ENCODE measurements at places on chromosomes 3 and 15.
A peak's percentile ranks its signal among the peaks of the same experiment; 100 is the strongest.

DNA sequence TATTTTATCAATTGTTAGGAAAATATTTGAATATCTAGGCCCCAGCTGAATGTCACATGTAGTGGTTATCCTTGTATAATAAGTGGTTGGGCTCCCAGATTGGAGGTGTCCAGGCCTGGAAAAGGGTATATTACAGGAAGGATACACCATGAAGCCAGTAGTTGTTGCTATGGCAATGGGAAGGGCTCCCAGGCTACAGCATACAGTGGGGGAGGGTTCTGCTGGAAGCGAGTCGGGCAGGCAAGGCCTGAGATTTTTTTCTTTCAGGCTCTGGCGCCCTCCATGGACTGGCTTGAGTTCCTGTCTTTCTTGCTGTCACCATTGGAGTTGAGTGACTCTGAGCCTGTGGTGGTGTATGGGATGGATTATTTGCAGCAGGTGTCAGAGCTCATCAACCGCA lies 8.9 kb downstream of the ECE2 start:
- peak; percentile 57 for DNase-seq

GRCh38 chr15:39588531-39589192 lies 7.8 kb downstream of the THBS1 start:
- no peak for DNase-seq

DNA sequence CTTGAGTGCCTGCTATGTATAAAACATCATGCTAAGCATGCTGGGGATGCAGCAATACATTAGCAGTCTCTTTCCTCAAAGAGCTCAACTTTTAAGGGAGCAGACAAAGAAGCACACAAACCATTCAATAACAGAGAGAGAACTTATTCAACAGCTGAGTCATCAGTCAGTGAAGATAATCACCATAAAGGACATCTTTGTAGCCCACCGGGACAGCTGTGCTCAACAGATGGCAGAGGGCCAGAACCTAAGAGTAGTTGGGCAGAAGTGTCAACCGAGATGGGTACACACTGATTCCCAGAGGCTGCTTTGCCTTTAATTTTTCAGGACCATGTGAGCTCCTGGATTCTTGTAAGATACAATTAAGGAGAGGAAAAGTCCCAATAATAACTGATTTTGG lies 4.2 kb upstream of the RAB8B start:
- DNase-seq = no peak

DNA sequence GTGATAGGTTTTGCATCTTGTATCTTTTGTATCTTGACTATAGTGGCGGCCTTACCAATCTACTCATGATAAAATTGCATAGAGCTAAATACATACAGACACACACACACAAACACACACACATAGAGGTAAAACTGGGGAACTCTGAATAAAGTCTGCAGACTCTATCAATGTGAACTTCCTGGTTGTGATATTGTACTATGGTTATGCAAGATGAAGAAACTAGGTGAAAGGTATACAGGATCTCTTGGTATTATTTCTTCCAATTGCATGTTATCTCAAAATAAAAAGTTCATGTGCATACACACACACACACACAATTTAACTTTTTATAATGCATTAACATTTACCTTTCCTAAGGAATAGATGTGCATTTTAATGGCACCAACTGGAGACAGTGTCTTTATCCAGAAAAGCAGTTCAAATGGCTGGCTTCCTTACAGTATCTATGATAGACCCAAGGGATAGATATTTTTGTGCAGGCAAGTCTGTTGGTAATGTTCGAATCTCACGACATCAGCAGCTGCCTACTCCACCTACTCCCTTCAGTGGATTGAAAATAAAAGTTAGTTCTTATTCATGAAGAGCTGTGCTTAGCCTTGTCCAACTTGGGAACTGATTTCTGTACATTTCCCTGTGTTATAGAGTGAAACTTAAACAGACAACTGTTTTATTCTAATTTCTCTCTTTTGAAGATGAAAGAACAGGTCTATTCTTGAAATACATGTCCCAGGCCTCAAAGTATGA lies 46.9 kb upstream of the SPRED1 start:
- no peak for DNase-seq

DNA sequence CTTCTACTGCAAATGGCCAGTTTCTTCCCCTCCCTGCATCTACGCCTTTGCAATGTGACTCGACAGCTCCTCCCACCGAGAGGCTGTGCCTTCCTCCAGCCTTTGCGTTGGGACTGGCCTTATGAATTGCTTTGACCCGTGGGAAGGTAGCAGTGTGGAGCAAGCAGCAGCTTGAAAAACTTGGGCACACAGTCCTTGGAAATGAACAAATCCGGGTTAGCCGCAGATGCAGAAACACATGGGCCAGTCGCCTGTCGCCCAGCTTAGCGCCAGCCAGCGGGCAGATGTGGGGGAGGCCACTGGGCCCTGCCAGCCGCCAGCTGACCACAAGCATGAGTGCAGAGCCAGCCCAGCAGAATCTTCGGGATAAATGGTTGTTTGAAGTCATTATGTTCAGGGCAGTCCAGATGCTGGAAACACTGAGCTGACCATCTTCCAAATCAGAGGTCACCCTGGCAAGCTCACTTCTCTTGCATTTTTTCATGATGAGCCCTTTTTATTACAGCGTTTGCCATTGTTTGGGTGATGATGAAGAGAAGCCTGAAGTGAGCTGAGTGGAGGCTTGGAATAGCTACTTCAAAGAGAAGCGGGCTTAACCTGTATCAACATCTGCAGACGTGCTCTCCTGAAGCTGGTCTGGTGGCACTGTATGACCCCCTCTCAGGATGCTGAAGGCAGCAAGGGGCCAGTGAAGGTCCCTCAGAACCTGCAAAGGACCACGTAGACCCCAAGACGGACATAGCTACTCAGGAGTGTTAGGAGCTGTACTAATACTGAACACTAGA lies 9.8 kb downstream of the SELENOS start:
- DNase-seq = no peak

GRCh38 chr3:194301730-194302129 lies 49.4 kb downstream of the CPN2 start:
- no peak for DNase-seq

- peak; percentile 2 for DNase-seq
These were observed 66.4 kb upstream of the AGTR1 start for GRCh38 chr3:148631124-148631903.

GRCh38 chr15:99424978-99425656 lies 140.7 kb upstream of the MEF2A start:
- peak; percentile 9 for DNase-seq

DNA sequence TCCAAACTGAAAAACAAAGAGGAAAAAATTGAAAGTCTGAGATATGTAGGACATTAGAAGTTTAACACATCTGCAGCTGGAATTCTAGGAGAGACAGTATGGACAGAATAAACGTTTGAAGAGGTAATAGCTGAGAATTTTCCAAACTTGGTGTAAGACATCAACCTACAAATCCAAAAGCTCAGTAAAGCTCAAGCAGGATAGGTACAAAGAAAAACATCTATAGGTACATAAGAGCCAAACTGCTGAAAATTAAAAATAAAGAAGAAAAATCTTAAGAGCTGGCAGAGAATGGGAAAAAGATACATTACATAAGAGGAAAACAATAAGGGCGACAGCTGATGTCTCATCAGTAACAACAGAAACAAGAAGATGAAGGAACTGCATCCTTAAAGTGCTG lies 22.8 kb upstream of the C3orf22 start:
- DNase-seq = no peak

DNA sequence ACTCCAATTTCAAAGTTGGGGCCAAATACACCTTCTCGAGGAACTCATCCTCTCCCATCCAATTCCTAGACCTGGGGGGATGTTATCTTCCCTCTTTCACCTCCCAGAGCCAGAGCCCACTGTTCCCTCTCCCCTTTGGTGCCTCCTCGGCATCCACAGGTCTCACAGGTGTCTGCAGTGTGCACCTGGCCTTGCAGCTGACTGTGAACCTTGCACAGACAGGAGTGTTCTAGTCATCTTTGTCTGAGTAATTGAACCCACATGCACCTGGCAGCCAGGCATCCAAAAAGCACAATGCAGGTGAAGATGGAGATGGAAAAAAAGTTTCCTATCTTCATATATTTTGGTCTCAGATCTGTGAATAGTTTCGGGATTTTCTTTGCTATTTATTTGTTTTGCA lies 30.8 kb downstream of the PCOLCE2 start:
- no peak for DNase-seq

DNA sequence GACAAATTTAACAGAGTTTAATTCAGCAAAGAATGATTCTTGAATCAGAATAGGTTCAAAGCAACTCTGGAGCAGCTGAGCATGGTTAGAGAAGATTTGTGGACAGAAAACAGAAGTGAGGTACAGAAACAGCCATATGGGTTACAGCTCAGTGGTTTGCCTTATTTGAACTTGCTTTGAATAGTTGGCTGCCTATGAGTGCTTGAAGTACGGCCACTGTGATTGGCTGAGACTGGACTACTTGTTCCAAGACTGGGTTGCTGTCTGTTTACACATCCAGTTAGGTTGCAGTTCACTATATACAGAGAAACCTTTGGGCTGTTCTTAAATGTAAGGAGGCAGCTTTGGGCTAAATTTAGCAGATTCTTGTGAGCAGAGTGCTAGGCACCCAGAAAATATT lies 79.4 kb upstream of the CADPS start:
- no peak for DNase-seq

DNA sequence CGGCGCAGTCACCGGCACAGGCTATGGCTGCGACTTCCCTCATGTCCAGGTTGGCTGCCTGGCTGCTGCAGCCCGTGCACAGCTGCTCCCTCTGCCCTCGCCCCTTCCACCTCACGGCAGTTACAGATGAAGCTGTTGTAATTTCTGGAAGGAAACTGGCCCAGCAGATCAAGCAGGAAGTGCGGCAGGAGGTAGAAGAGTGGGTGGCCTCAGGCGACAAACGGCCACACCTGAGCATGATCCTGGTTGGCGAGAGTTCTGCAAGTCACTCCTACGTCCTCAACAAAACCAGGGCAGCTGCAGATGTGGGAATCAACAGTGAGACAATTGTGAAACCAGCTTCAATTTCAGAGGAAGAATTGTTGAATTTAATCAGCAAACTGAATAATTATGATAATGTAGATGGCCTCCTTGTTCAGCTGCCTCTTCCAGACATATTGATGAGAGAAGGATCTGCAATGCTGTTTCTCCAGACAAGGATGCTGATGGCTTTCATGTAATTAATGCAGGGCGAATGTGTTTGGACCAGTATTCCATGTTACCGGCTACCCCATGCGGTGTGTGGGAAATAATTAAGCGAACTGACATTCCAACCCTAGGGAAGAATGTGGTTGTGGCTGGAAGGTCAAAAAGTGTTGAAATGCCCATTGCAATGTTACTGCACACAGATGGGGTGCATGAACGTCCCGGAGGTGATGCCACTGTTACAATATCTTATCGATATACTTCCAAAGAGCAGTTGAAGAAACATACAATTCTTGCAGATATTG lies 13.2 kb upstream of the GNB4 start:
- no peak for DNase-seq

DNA sequence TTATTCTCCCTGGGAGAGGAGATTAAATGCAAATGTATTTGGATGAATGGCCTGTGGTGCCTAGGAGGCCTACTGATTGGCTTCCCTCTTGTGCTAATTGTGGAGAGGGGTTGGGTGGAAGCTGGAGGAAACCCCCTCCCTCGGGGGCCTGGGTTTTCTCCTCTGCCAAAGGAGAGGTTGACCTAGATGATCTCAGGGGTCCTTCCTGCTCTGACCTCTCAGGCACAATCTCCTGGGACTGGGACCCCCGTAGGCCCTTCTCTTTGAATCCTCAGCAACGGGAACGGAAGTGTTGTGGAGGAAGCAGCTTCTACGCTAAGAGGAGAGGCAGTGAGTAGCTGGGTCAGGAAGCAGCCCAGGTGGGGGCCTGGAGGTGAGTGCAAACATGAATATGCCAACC lies 40.5 kb upstream of the MAGEF1 start:
- no peak for DNase-seq

- no peak for DNase-seq
These were observed 24.0 kb downstream of the RMDN3 start for GRCh38 chr15:40731034-40731433.

DNA sequence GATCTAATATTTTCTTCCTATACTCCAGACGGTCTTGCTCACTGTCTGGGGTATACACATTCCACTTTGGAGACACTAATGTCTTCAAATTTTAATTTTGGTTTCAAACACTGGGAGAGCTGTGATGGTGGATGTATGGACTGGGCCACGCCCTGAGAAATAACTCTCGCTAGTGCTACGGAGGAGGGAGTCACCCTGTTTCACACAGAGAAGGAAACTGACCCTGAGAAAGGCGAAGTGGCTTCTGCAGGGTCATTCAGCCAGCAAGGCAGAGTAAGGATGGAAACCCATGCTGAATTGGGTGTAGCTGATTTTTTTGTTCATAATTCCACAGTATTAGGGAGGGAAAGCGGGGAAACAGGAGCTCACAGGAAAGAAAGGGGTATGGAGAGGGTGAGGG lies 8.6 kb upstream of the SKIC8 start:
- no peak for DNase-seq

DNA sequence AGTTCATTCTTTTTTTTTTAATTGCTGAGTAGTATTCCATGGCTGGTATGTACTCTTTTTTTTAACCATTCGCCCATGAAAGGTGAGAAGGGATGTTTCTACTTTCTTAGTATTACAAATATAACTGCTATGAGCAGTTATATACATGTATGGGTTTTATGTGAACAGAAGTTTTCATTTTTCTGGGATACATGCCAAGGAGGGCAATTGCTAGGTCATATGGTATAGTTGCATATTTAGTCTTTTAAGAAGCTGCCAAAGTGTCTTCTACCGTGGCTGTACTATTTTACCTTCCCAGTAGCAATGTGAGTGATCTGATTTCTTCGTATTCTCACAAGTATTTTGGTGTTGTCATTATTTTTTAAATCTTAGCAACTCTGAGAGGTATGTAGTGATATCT lies 11.2 kb upstream of the KLHL40 start:
- DNase-seq = no peak

DNA sequence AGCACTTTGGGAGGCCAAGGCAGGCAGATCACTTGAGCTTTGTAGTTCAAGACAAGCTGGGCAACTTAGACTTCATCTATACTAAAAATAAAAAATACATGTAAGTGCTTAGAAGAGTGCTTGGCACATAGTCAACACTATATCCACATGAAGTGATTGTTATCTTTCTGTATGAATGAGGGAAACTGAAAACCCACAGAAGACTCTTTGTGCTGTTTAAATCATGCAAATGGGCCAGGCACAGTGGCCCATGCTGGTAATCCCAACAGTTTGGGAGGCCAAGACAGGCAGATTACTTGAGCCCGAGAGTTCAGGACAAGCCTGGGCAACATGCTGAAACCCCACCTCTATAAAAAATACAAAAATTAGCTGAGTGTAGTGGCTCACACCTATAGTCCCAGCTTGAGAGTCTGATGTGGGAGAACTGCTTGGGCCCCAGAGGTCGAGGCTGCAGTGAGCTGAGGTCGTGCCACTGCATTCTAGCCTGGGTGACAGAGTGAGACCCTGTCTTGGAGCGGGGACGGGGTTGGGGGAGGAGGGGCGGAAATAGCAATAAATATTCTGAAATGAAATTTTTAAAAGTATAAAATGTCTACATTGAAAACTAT lies 129.7 kb downstream of the NR2E3 start:
- peak; percentile 10 for DNase-seq

DNA sequence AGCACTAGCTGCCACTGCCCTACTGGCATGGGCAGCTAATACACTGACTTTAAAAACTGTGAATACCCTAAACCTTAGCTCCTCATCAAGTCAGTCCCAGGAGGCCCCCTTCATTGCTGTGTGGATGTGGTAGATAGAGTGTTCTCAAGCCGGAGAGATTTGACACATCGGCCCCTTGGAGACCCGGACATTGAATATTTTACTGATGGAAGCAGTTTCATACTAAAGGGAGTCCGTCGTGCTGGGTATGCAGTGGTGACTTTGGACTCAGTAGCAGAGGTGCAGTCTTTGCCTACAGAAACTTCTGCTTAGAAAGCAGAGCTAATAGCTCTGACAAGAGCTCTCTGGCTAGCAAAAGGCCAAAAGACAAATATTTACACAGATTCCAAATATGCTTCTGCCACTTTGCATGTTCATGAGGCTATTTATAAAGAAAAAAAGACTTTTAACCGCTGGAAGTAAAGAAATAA lies 17.5 kb downstream of the CCR4 start:
- DNase-seq = no peak
